ENCODE measurements at places on chromosomes 3 and 15. TPM values are rescaled to one million over a fixed set of nuclear protein-coding genes. Genes with fewer than 3 reads are reported as not detected.

DNA sequence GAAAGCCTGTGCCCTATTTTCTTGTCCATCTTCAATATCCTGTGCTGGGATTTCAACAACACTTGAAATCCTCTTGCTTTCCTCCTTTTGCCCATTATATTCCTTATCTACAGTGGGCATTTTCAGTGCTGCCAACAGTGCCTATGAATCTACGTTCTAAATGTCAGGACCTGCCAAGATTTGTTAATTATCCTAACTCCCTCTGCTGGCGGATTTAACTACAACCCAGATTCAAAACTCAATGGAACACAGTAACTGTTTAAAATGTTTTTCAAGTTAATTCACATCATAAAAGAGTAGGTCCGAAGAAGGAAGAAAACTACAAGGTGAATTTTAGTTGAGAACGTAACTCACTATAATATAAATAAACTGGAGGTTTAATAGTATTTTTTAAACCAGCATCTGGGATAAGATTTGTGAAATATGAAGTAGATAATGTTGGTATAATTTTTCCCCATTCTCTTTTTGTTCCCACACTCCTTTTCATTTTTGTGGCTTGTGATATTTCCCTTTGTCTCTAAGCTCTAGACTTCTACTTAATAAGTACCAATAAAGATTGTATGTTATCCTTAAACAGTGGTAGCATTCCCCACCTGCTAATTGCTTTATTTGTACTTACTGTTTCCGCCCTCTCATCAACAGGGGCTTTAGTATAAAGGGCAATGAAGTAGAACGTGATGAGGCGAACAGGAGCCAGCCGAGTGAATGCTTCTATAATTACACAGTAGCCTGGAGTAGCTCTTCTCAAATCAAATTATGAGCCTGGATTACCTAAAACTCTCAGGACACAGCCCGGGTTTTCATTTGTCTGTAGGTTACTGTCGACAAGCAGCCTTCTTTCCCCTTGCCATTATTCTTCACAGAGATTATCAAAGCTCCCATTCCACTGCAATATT, 302.5 kb upstream of the ATP11B start:
- no peak overlapping the region for H3K27ac ChIP-seq
- no peaks in the 10 kb centered on the region for H3K4me1 ChIP-seq
- H3K4me3 ChIP-seq, result no peak overlapping the region
- DNase-seq, result no peak
- no peaks in the 10 kb centered on the region for H3K36me3 ChIP-seq

GRCh38 chr15:87873516-87873915, 383.0 kb downstream of the NTRK3 start:
- DNase-seq, result no peak
- no peaks in the 10 kb centered on the region for H3K4me1 ChIP-seq
- no peaks in the 10 kb centered on the region for H3K27me3 ChIP-seq
- no peak overlapping the region for H3K27ac ChIP-seq
- H3K36me3 ChIP-seq, result no peaks in the 10 kb centered on the region

DNA sequence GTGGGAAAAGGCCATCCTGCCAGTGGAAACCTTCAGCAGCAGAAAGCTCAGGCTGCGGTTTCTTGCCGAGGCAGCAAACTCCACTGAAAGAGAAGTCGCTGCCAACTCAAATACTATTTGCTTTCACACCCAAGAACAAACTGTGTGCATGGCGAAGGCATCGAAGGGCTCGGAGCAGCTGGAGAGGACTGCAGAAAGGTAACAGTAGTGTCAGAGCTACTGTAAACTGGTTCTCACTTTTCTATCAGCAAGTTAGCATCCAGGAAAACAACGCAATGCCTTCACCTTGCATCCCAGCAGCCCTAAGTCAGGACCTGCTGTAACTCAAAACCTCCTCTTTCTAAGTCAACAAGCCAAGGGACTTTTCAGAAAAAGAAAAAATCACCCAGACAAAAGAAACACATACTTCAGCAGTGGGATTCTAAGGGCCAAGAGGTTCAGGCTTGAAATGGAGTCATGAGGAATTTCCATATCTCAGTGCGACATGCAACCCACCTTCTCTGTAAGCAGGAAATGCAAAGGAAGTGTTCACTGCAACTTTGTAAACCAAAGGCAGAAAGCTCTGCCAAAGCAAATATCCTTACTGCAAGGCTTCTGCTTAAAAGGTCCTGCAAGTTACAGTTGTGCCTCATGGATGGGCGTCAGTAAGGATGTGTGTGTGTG, 193.5 kb downstream of the FOXP1 start:
- no peaks in the 10 kb centered on the region for H3K27me3 ChIP-seq
- no peaks in the 10 kb centered on the region for H3K36me3 ChIP-seq
- no peak for DNase-seq

GRCh38 chr3:109731639-109732473, 394.5 kb upstream of the DPPA4 start:
- H3K36me3 ChIP-seq, result no peaks in the 10 kb centered on the region
- H3K4me3 ChIP-seq, result no peak overlapping the region
- DNase-seq, result no peak
- no peak overlapping the region for H3K27ac ChIP-seq
- H3K4me1 ChIP-seq, result no peaks in the 10 kb centered on the region

GRCh38 chr15:99438691-99439523, 126.9 kb upstream of the MEF2A start:
- no peaks in the 10 kb centered on the region for H3K36me3 ChIP-seq
- no peak overlapping the region for H3K27ac ChIP-seq
- no peak overlapping the region for H3K4me3 ChIP-seq
- no peak for DNase-seq
- H3K27me3 ChIP-seq, result no peaks in the 10 kb centered on the region

SCG5 gene
- 0.53 TPM for total RNA-seq

CCRL2 gene
- total RNA-seq, result 2.1 TPM

Measured in GM12878 (cell line).